ENCODE measurements at places on chromosomes 2 and 18.

DNA sequence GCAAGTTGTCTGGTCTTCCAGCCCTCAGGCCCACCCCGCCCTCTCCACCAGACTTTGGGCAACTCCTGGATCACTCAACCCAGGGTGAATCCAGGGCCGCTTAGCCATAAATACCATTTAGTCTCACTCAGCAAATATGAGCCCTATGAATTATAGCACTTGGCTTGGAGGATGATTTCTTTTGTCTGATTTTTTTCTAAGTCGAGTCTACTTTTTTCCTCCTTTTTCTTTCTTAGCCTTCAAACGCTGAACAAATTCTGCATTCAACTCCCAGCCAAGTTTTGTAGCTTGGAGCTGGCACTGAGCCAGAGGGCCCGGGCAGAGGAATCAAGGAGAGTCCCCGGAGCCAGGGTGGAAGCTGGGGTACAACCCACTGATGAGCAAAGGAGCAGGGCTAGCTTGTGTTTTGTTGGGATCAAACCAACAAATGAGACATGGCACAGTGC lies 48.7 kb downstream of the SERTAD2 start:
- no peak for DNase-seq

- DNase-seq = no peak
Measured at GRCh38 chr18:7684357-7684756, 117.2 kb downstream of the PTPRM start.

GRCh38 chr2:149652926-149653325 lies 65.4 kb upstream of the MMADHC start:
- DNase-seq = no peak

DNA sequence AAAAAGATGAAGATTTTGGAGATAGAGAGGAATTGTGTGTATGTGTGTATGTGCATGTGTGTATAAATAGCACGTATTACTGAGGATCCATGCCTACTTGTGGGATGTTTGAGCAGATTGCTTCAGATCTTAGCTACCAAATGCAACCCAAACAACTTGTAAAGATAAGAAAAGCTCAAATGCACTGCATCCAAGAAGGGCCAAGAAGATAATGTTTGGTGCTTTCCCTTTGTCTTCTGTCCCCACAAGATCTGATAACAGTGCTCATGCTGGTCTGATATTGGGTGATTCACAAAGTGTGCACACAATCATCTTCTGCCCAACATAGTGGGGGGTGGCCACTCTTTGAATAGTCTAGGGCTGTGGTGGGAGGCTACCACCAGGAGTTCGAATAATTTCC lies 284.8 kb upstream of the CYRIA start:
- no peak for DNase-seq

DNA sequence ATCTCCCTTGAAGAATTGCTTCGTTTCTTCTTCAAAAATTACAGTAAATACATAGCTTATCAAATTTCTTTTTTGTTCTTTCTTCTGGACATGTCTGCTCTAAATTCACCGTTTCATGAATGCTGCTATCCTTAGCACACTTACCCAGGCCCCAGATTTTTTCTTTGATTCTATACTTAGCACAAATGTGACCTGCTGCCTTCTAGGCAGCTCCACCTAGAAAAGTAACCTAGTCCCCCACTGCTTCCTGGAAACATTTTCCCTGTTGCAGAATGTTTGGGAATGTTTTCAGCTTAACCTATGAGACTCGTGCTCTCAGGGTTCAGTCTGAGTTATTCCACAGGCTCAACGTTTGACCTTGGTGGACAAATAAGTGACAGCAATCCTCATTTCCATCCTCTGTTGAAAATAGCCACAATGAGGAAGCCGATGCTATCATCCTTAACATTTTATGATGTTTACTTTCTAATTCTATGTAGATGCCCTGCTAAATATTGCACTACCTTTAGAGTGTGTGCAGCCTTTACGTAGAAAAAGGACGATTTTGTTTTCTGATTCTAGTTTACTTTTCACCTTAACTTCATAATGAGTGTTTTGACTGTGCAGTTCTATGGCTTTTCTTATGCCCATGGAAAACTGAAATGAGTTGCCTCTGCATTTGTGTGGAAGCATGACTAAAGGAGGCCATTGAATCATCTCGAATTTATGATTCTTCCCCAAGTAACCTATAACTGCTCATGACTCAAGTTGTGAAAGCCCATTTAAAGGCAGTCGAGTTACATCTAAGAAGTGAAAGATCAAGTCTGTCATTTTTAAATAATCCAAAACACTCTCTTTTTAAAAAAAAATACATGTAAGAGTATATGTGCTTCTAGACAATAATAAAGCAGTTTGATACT lies 47.7 kb downstream of the TMEM182 start:
- no peak for DNase-seq

DNA sequence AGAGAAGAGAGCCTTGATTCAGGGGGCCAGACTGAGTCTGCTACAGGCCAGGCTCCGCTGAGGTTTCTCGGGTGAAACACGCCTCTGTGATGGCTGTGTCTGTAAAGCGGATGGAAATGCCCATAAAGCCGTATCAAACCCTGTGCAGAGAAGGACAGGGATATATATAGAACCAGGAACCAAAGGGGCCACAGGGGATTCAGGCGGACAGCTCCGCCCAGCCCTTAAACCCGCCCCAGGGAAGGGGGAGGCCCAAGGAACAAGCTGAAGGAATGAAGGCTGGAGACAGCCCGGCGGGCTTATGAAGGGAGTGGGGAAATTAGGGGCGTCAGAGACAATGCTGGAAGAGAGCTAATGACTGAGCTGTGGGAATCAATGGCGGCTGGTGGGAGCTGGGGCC lies 42.1 kb downstream of the NHEJ1 start:
- DNase-seq = no peak

- no peak for DNase-seq
Measured at GRCh38 chr2:95344215-95344583, 47.1 kb downstream of the KCNIP3 start.

GRCh38 chr2:238167761-238168160 lies 9.0 kb downstream of the ERFE start:
- no peak for DNase-seq

DNA sequence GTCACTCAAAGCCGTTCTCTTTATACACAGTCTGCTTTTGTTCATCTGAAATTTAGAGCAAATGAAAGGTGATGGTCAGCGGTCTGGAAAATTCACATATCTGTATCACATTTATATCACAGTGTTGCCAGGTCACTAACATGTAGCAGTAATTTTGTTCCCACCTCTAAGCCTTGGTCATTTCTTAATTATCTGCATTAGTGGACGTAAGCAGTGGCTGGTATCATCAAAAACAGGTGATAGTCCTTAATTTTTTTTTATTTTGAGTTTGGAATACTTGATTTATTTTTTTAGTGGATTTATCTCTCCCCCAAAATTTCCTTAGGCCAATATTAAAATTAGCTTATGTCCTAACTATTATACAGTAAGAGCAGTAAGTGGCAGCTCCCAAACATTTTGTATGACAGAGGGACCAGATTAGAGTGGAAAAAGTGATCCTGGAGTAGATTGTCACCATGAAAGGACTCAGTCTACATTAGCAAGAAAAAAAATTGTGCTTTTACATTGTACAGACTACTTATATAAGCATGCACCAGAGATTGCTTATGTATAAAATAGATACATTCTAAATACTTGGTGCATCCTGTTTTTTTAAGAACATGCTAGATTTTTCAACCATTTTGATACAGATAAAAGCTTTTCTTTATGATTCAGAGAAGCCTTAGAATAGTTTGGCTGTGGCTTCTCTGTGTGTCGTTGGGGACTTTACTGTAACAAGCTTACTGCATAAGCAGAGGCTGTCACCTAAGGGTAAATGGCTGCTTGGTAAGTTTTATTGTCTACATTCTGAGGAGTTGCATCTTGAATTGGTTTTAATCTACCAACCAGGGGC lies 65.0 kb downstream of the MAPRE2 start:
- DNase-seq = no peak

DNA sequence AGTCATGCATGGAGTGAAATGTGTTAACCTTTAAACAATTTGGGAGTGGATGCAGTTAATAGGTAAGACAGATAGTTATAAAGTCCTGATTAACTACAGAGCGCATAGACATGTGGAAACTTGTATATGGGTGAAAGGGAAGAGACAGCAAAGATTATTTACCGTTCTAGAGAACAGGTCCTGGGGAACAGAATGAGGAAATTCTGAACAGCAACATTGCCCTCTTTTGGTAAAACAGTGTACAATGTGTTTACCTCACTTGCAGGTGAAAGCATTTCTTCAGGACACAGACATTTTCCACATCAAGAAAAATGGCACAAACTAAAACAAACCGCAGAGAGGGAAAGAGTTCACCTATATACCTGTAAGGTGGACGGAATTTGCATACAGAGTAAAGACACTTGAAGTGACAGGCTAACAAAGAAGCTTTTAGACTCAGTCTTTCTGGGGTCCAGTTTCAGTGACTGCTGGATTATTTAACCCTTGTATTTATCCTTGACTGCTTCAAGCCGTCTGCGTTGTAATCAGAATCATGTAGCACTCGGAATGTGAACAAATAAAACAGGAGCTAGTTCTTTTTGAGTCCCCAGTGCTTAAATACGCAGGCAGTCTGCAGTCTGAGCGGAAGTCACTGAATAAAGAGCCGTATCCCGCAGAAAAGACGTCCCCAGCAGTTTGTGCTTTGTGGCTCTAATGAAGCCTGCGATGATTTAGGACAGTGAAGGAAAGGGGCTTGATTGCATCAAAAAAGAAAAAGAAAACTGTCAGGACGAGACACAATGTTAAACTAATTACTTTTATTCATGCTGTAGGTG lies 364.8 kb upstream of the GALNT5 start:
- no peak for DNase-seq

DNA sequence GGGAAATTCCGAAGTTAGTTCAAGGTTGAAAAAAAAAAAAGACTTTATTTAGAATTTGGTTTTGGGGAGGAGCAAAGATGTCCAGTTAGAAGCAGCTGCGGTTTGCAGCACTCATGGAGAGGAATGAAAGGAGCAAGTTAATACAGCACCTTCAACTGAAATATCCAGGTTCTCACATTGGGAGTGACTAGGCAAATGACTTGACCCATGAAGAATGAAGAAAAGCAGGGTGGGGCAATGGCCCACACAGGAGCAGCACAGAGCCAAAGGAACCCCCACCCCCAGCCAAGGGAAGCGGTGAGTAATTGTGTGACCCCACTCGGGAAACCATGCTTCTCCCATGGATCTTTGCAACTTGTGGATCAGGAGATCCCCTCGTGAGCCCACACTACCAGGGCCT lies 32.8 kb downstream of the ZNF892 start:
- no peak for DNase-seq

GRCh38 chr2:1538663-1539062 lies 125.4 kb downstream of the TPO start:
- DNase-seq = no peak

- DNase-seq = no peak
Measured at GRCh38 chr2:47015206-47015605, 99.6 kb upstream of the MCFD2 start.

DNA sequence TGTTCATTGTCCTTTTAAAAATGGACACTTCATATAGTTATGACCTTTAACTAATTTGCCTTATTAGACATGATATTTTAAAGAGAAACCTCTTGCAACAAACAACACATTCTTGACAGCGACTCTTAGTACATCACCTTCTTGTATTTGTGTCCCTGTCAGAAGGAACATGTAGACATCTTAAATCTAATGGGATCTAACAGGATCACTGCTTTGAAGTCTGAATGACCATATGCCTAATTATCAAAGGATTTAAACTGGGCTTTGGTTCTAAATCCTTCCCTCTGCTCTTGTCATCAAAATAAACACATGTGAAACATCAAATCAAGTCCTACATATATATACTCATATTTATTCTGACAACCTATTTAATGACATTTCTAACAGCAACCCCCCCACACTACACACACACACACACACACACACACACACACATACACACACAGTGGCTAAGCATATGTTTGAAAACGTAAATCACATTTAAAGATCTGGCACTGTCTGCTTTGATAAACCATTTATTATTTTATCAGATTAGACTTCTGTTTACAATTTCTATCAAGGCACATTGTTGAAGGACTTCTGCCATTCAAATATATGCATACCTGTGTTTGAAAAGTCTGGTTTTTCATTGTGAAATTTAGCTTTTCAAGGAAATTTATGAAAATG lies 4.2 kb downstream of the GALNT13 start:
- no peak for DNase-seq

GRCh38 chr2:157441072-157441454 lies 2.8 kb downstream of the CYTIP start:
- DNase-seq = peak; percentile 33

GRCh38 chr2:174662859-174663258 lies 65.3 kb upstream of the WIPF1 start:
- DNase-seq = no peak

DNA sequence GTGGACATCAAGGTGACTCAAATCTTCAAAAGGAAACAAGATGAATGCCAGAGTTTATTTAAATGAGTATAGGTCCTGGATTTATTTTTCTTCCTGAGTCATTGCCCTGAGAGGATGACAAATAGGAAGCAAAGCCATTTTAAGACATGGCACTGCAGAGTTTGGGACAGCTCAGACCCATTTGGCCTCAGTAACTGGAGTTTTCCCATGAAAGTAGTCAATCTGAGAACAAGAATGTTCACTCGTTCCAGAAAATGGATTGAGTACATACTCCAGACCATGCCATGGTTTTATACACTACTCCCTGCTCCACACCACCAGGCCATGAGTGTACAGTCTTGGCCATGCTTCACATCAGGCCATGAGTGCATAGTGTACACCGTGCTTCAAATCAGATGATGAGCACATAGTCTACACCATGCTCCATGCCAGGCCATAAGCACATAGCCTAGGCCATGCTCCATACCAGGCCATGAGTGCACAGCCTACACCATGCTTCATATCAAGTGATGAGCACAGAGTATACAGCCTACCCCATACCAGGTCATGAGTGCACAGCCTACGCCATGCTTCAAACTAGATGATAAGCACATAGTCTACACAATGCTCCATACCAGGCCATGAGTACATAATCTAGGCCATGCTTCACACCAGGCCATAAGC lies 202.4 kb downstream of the FBXO15 start:
- DNase-seq = no peak

- DNase-seq = no peak
Measured at GRCh38 chr2:44680424-44680971, 261.0 kb upstream of the SIX3 start.

DNA sequence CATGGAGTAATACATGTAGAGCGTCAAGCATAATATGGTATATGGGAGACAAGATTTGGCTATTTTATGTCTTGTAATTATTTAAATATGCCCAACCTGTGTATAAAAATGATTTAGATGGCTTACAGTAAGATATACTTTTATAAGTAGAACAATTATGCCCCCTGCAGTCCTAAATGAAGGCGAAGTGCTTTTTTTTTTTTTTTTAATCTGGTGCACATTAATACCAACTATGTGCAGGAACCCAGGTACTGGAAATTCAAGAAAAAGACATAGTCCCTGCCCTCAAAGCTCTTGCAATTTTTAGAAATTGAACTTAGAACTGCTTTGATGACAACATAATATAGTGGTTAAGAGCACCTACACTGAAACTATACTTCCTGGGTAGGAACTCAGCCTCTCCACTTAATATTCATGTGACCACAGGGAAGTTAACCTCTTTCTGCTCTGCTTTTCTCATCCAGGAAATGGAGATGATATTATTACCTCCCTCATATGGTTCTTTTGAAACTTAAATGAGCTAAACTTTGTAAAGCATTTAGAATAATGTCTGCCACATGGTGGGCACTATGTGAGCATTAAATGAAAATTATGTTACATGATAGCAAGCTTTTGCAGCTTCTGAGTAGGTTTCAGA lies 38.1 kb downstream of the AFTPH start:
- DNase-seq = no peak
